Occipital lobe (tissue), 3 donors: ENCODE measurements at places on chromosomes 12 and 14. TPM values are rescaled to one million over a fixed set of nuclear protein-coding genes. Genes with fewer than 3 reads are reported as not detected.

- peak; percentile 37 for DNase-seq
These were observed 274.2 kb upstream of the E2F7 start for GRCh38 chr12:77339610-77340009.

- peak; percentile 3 for DNase-seq
These were observed 50.3 kb upstream of the SLC2A13 start for GRCh38 chr12:40156021-40156764.

Gene TRIM9
- total RNA-seq = 40.2 TPM

- no peak for DNase-seq
These were observed 525.2 kb downstream of the GLT1D1 start for GRCh38 chr12:129378496-129378895.

DNA sequence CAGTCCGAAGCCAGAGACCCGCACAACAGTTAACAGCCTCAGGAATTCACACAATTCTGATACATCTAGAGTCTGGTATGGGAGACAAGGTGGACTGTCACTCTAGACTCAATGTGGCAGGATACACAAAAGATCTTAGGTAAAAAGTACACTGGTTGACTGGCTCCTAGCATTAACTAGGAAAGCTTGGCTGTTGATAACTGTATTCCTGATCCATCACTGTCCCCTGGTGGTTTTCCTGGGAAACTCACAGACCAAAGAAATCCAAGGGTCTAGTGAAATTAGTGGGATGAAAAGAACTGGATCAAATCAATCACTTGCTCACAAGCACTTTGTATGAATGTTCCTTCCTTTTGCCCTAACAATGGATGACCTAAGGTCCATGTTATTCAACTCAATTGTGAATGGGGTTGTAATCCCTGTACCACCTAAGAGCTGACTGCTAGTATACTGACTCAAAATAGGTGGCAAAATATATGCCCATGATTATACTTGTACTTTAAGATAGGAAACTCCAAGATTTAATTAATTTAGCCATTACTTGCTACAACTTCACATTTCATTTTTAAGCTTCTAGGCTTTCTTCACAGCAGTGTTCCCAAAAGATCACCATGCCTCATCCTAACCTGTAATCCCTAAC, 14.0 kb downstream of the NPC2 start:
- no peak for DNase-seq

DNA sequence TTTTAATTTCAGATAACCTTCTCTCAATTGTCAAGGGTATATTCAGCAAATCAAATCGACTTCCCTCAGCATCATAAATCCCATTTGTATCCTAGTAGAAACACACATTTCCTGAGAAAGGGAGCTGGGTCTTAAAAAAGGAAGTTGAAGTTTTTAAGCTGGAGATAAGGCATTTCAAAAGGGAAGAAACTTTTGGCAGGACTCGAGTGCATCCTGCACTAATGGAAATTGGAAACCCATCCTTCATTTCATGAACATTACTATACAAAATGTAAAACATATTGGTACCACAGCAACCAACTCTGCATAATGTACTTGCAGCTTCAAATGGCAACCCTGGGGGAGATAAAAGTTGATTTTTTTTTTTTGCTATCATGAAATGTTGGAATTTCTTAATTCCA, 23.7 kb upstream of the TMCC3 start:
- DNase-seq = no peak

Gene EPYC
- total RNA-seq = not detected

DNA sequence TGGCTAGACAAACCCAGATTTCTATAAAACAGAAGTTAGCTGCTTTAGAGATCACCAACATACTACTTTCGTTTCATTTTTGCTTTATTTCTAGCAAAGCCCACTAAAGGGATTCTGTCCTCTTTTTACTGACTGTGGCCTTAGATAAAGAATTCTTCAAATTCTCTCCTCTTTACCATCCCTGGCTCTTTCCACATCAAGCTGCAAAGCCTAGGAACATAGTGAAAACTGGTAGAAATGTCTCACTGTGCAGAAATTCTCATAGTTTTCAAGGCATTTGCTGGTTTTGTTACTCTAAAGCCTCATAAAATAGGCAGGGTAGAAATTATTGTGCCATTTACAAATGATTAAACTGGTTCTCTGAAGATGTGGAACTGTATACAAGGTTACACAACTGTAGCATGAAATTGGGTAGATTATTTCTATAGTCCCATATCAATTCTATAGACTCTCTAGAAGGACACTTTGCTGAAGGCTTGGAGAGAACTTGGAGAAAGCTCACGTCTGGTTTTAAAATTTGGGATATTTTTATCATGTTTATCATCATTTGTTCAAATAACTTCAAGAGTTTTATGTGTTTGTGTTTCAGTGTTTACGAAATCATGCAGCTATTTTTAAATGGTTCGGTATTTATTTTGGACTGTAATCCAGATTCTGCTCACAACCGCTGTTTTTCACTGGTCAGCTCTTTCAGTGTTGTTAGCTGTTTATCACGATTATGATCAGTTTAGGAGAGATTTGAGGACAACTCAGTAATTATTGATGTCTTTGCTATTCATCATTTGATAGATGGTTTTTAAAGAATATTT, 36.7 kb upstream of the CSRP2 start:
- no peak for DNase-seq

Gene OTX2
- total RNA-seq = not detected

- peak; percentile 63 for DNase-seq
These were observed 81.5 kb downstream of the DPF3 start for GRCh38 chr14:72812292-72812851.

Gene BDKRB2
- 0.16 TPM for total RNA-seq

Gene CD9
- total RNA-seq = 29.5 TPM

GRCh38 chr12:8970432-8970831, 18.9 kb upstream of the KLRG1 start:
- no peak for DNase-seq

GRCh38 chr12:63809566-63809965, 29.9 kb downstream of the RXYLT1 start:
- no peak for DNase-seq

Gene GPX2
- not detected for total RNA-seq

- DNase-seq = no peak
These were observed 3.5 kb downstream of the FOS start for GRCh38 chr14:75282170-75282554.

DNA sequence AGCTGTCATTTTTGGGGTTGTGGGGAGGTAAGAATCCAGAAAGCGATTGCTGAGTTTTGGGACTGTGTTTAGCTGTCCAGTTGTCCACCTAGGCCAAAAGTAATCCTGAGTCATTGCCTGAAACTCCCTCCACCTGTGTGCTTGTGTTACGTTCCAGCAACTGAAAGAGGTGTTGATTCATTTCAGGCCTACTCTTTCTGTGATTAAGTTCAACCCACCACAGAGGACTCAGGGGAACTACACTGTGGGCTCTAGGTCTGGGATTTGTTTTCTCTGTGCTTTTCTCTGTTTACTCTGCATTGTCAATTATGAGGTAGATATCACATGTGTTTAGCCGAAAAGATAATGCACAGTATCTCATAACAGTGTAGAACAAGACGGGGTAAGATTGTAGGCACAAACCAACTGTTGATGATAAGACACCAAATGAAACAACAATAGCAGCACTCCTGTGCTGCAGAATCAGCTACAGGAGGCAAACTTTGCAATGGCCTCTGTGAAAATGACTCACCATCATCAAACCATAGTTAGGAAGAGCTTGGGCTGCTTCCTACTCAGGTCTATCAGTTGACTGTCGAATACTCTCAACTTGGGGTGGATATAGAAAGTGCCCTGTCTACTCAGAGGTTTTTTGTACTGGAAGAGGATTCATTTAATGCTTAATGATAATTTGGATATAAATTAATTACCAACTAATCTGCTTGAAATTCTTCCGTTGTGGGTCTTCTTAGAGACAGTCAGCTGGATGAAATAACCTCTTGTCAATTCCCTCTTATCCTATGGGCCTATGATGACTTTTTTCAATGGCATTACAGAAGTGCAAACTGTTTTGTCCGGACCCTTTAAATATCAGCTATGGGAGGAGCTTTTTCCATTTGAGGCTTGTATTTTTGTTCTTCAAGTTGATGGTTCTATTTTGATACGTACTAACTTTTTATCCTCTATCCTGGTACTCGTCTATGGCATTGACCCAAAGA, 385.9 kb downstream of the BMP4 start:
- DNase-seq = no peak

Gene CPM
- 1.7 TPM for total RNA-seq

GRCh38 chr14:29821661-29822429, 105.8 kb downstream of the PRKD1 start:
- DNase-seq = no peak

Gene NTN4
- 44.3 TPM for total RNA-seq

DNA sequence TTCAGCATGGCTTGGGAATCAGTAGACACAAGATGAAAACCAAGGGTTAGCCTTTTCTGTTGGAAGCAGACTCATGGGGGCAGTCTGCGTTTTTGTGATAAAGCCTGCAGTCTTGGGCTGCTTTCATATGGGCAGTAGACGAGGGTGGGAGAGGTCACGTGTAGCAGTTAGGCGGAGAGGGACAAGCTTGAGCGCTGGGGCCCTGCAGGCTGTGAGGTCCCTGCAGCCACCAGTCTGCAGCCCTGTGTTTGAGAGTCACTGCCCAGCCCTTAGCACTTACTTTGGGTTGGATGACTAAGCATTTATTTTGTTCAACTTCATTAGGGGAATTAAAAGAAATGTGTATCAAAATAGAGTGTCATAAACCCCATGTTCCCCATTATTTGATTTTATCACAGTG, 37.2 kb downstream of the EP400 start:
- no peak for DNase-seq

GRCh38 chr14:94867946-94868771, 98.2 kb upstream of the GSC start:
- DNase-seq = peak; percentile 43

- no peak for DNase-seq
These were observed 36.6 kb downstream of the KRT76 start for GRCh38 chr12:52740584-52740983.

Gene SERPINA3
- 0.94 TPM for total RNA-seq

Gene NEDD1
- 15.6 TPM for total RNA-seq

GRCh38 chr12:76266797-76267196, 81.4 kb downstream of the BBS10 start:
- DNase-seq = no peak

Gene PMCH
- not detected for total RNA-seq

DNA sequence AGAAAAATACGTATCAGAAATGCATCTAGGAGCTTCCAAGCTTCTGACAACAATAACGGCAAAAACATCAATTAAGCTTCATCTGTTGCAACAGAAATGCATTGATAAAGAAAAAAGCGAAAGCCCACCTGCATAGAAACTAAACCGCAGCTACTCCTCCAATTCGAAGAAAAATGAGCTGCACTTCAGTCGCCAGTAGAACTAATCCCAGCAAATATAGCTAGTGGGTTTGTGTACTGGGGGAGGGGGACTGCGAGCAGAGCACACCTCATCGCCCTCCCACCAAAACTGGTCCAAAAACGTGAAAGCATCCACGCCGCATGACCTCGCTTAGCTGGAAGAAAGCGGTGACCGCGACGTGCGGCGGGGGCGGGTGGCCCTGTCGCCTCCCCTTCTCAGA, 1.2 kb downstream of the SLC35F4 start:
- DNase-seq = no peak

GRCh38 chr12:70271025-70271424, 27.8 kb downstream of the CNOT2 start:
- no peak for DNase-seq

Gene CLEC4E
- not detected for total RNA-seq

Gene KCNJ8
- 5.9 TPM for total RNA-seq

GRCh38 chr12:22858849-22859570, 234.0 kb downstream of the ETNK1 start:
- no peak for DNase-seq

Gene KLHL33
- 0.31 TPM for total RNA-seq

GRCh38 chr12:64633011-64633939, 23.0 kb downstream of the RASSF3 start:
- no peak for DNase-seq

DNA sequence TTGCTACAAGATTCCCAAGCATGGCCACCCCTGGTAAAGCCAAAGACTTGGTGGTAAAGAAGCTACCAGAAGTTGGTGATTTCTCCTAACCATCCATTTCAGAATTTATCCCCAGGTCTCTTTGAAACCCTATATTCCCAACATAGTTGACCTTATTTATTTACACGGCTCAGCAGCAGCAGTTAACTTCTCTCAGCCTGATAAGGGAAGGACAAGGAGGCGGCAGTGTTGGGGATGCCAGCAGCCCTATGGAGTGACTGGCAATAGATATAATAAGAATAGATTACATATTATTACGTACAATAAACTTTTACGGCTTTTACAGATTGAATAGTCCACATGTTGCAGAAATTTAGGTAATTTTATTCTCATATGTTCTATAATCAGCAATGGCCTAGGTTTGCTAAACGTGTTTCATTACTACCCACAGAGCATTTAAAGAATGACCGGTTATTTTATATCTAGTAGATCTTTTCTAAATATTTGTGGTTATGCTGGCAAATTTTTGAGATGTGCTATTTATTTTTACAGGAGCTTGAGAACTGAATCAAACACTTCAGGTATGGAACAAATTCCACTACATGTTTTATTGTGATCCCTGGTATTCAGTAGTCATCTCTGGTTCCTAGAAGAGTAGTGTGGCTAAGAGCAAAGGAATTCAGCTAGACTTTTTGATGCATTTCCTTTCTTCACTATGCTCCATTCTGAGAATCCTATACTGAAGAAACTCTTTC, 19.8 kb upstream of the PALS1 start:
- DNase-seq = no peak

- DNase-seq = peak; percentile 34
These were observed 157.3 kb upstream of the PLXNC1 start for GRCh38 chr12:93990832-93991803.

Gene FIGNL2
- 0.47 TPM for total RNA-seq

- no peak for DNase-seq
These were observed 42.9 kb downstream of the FERMT2 start for GRCh38 chr14:52907949-52908348.

GRCh38 chr12:43692064-43692463, 66.5 kb downstream of the PUS7L start:
- no peak for DNase-seq

DNA sequence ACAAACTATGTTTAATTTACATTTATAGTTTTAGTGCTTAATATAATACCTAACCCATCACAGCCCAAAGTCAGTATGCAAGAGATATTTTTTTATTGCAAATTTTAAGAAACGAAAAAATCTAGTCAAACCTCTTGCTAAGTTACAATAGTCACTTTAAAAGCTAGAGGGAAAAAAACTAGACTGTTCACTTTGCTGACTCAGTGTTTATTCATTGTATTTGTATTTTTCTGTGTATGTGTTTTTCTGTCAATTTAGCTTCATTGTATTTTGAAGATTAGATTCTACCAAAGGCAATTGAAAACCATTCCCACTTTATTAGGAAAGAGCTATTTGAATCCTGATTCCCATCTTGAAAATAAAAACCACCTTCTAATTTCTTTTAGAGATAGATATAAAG, 891.5 kb downstream of the SLC16A7 start:
- no peak for DNase-seq

DNA sequence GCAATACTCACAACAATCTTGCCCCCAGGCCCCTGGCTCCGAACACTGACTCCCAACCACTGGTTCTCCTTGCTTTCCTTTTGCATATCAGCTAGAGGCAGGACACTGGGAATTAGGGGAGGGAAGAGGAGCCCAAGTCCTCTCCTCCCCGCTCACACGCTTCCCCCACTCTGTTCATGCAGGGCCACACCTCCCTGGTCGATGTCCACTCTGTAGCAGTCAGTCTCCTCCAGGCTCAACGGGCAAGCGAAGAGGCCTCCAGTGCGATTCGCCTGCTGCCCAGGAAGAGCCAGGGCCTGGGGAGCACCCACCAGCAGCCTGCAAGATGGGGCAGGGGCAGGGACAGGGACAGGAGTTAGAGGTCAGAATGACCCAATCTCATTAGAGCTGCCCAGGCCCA, 4.8 kb downstream of the ITGA7 start:
- no peak for DNase-seq

Gene KRT3
- not detected for total RNA-seq
